ENCODE measurements at places on chromosomes 3 and 15.

- DNase-seq, result no peak
Measured at GRCh38 chr3:184335291-184335660, 2.1 kb upstream of the FAM131A start.

DNA sequence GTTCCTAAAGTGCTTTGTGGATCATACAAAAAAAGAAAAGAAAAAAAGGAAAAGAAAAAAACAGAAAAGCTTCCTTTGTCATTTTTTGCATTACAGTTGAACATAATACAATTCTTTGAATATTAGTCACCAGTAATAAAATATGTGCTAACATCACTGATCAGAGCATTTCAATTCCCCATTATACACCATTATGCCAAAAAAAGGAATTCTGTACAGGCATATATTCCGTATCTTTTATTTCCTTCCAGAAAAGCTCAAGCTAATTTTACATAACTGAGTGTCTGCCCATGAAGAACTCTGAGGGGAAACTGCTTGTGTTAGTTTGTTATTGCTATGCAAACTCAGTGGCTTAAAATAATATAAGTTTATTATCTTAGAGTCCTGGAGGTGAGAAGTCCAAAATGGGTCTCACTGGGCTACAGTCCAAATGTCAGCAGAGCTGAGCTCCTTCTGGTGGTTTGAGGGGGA, 377.9 kb downstream of the GAP43 start:
- no peak for DNase-seq

DNA sequence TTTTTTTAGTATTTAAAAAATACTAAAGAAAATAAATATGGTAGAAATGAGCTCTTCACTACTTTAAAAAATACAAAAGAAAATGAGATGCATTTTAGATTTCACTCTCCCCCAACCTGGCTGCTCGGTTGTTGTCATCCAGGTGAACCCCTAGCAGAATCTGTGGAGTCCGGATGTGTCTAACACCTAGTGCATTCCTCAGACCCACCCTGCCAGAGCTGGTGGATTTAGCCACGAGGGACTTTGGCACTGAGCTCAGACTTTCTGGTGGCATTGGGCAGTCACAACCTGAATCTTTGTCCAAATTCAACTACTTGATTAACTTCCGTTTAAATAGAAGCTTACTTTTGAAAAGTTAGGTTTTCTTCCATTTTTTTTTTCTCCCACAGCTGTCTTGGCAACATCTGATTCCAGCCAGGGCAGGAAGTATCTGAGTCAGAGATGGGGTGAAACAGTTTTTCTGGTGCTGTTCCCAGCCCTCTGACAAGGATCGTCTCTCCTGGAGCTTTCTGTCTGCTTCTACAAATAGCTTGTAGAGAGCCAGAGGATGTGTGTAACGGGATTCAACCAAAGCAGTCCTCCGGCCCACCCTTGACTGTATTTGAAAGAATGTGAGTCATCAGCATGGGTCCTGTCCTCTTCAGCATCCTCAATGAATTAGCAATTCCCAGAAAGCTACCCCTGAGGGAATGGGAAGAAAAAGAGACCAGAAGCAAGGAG, 301.8 kb upstream of the MCTP2 start:
- DNase-seq, result no peak

- DNase-seq, result no peak
Measured at GRCh38 chr3:58725326-58725853, 58.8 kb upstream of the FAM3D start.

DNA sequence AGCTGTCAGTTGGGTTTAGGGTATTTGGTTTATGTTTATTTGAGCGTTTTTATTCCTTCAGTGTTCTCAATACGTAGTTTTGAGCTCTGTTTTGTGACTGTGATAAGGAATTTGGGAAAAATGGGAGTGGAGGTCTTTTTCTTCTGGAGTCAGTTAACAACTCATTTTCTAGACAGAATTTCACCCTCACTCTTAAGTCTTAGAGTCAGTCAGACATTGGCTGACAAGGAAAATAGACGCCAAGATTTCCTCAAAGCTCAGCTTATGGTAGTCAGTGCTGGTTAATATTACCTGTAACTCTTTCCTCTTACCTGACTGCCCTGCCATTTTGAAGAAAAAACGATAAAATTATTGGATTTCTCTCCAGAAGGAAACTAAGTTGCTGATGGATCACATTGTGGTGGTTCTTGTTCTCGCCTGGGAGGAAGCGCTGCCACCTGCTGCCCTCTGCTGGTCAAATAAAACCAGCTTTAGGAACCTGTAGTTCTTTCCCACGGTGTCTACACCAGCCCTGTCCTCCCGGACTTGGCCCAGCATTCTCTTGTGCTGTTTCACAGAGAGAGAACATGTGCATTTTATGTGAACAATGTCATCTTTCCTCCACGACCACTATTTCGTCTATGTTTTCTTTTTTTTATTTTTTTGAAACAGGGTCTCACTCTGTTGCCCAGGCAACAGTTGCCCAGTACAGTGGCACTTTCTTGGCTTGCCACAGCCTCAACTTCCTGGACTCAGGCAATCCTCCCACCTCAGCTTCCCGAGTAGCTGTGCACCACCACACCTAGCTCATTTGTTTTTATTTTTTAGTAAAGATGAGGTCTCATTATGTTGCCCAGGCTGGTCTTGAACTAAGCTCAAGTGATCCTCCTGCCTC, 41.4 kb upstream of the UMPS start:
- DNase-seq, result peak; percentile 28

GRCh38 chr15:60563066-60563465, 84.1 kb upstream of the ICE2 start:
- no peak for DNase-seq

GRCh38 chr3:57942388-57942787, 65.8 kb upstream of the FLNB start:
- no peak for DNase-seq

- no peak for DNase-seq
Measured at GRCh38 chr3:33088691-33089090, 8.3 kb downstream of the GLB1 start.

- no peak for DNase-seq
Measured at GRCh38 chr3:54374214-54374852, 252.0 kb downstream of the CACNA2D3 start.

DNA sequence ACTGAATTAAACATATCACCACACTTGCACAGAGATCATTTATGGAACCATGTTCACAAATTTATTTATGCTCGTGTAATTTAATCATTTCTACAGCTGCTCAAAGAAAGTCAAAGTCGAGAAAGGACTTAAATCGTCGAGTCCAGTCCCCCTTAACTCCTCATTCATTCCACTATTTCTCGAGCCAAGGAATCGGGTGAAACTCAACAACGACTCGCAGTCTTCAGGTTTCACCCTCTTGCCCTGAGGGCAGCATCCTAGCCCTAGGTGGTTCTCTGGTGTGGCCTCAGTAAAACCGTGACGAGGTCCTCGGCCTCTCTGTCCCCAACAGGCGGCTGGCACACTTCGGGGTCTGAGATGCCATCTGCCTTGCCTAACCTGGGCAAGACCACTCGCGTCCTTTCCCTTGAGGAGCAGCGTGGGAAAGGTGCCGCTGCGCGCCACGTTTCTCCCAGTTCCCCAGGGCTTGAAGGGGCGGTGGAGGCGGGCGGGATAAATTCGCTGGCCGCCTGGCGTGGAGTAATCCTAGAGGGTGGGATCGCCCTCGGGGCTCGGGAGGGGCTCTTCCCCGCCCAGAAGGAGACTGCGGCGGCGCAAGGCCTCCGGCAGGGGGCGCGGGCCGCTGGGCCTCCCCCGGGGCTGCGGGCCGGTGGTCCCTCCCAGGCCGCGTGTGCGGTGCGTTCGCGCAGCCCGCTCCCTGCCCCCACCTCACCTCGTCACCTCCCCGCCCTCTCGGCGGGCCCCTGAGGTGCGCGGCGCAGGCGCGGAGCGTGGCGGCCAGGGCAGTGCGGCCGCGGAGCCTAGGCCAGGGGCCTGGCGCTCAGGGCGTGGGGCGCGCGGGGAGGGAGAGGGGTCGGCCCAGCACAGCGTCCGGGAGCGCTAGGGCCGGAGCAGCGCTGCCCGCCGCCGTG, at the start of gene ZNF639:
TSS of gene ZNF639 (plus strand) at position 746 of the 911 bp plus-strand sequence. CDS start 5,263 bp downstream, outside the sequence.
- DNase-seq, result peak; percentile 72

DNA sequence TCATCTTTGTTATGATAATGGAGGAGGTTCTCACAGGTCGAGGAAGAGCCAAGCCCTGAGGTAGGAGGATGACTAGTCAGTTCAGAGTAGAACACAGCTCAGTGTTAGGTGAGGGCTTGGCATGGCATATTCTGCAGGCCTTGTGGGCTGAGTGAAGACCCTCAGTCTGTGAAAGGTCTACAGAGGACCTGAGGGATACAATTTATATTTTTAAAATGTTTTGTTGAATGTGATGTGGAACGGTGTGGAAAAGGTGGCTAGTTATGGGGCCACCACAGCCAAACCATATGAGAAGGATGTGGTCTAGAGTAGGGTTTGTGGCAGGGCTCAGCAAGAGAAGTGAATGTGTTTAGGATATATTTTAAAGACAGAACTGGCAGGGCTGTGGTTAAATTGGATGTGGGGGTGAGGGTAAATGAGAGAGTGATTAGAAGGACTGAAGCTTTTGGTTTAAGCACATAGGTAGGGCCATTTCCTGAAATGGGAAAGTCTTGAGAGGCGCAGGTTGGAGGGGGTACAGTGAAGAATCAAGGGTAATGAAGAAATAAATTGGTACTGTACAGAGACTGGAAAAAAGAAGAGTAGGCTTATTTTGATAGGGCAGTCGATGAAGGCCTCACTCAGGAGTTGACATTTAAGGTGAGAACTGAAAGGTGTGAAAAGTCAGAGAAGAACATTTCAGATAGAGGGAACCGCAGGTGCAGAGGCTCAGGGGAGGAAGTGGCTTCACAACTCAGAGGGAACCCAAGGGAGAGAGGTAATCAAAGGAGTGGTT, 60.5 kb downstream of the SPTSSB start:
- DNase-seq, result no peak

DNA sequence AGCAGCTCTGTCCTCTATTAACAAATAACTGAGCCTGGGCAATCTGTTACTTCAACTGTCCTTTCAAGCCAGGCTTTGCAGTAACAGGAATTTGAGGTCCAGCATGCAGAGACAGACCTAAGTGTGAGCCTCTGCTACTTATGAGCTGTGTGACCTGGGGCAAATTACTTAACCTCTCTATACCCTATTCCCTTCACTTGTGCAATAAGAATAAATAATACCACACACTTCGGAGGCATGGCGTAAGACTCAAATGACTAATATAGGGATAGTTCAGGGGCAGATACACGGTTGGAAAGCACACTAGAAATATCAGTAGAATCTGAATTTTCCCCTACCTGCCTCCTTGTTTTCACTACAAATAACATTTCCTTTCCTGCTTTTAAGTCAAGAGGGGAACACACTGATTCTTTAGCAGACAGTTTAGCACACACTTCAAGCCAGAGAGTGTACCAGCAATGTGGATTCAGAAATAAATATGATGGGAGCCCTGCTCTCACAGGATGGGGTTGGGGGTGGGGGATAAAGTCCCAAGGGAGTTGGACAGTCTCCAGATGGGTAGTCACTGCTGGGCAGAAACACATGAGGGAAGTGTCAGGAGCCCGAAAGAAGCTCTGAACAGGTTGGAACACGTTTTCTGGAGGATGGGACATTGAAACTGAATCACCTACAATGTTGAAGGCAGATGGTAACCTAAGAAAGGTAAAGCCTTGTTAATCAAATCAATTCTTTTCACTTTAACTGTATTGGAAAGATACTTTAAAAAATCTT, 61.8 kb upstream of the RBP1 start:
- DNase-seq, result no peak

DNA sequence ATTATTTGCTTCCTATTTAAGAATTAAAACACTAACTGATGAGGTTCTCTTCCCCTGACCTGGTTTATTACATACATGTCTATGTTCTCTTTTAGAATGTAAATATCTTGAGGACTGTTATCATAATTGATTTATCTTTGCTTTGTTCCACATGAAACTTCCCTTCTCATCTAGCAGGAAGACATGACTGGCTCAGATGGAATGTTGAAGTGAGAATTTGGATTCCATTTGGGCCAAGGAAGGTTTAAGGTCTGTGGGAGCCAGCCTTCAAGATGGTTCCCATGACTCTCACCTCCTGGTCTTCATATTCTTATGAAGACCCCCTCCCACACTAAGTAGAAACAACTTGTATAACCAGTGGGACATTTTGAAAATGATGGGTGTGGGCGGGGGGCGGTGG, 222.2 kb upstream of the GADL1 start:
- no peak for DNase-seq

All from stimulated activated CD4-positive, alpha-beta T cell treated with anti-CD3 and anti-CD28 coated beads, TNF-alpha, amount 100 ng/mL, for 4 hours (primary cell).